Immature natural killer cell (primary cell): ENCODE measurements at places on chromosomes 13 and 19. TPM values are rescaled to one million over a fixed set of nuclear protein-coding genes. Genes with fewer than 3 reads are reported as not detected.

- no peak for DNase-seq
Measured at GRCh38 chr13:88817560-88817959, 1146.4 kb downstream of the SLITRK5 start.

DNA sequence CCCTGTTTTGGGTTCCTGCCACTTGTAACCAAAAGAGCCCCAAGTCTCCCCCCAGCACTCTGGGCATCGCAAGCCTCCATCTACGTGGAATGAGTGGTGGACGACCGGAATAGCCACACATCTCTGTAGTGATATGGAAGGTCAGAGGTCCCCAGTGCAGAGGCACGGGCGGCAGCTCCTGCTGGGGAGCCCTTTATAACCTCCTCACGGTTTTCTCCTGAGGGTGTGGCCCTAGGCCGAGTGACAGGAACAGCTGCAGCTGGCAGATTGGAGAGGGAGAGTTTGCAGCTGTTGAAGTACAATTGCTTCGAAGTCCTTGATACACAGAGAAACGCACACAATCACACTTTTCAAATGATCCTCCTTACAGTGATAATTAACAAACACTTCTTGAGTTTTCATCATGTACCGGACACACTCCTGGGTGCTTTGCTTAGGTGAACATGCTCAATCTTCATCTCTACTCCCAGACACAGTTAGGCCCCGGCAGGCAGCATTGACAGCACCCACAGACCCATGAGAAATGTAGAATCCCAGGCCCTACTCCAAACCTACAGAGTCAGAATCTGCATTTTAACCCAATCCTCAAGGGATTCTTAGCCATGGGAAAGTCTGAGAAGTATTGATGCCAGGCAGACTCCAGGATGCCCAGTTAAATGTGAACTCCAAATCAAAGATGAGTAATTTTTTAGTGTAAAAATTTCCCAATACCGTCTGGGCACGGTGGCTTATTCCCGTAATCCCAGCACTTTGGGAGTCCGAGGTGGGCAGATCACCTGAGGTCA is 4.9 kb upstream of the ZNF787 start:
- DNase-seq, result no peak

- peak; percentile 74 for DNase-seq
Measured at GRCh38 chr19:10551698-10552301, 8.1 kb downstream of the ATG4D start.

DNA sequence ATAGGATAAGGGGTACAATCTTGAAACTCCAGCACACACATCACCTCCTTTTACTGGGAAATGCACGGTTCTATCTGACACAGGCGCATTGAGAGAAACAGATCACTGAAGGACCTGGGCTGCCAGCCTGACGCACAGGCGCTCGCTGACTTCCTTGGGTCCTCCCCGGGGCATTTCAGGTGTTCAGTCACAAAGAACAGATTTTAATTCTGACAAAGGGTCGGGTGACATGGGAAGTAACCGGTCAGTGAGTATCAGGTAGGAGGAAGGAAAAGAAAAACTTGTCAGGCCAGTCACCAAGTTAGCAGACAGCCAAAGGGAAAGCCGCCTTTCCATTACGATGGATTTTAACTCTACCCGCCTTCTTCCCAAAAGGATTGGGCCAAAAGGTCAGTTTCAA is 39.6 kb downstream of the INSR start:
- DNase-seq, result no peak

DNA sequence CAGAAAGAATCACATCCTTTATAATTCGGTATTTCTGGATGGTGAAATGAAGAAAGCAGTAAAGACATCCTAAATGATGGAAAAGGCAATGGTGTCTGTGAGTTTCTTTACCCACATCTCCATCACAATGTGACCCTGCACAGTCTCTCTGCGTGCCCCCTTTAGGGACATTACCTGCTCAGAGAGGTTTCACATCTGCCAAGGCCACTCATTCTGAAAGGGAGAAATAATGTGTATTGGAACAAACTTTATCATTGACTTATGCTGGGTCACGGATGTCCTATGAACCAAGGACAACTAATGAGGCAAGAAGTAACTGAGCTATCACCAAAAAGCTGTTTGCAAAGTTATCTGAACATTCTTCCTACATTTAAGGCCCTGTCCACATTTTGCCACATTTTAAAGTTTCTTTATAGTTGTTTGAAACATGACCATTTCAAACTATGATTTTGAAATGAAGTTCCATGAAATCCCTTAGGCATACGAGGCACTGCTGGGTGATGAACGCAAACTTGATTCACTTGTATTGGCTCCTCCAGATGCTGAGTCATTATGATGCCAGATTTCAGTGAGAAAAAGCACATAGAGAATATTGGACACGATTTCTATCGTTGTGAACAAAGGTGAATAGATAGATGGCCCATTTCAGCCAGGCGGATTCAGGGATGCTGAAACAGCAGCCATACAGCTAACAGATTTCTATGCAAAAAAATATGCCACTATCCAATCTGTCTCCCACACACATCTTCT is 63.5 kb upstream of the HMGB1 start:
- no peak for DNase-seq

GRCh38 chr19:1809678-1810077 is 2.4 kb downstream of the ATP8B3 start:
- DNase-seq, result no peak

- no peak for DNase-seq
Measured at GRCh38 chr19:54311486-54311885, 1.5 kb downstream of the LILRA5 start.

- peak; percentile 80 for DNase-seq
Measured at GRCh38 chr19:19615086-19615485, 3.4 kb downstream of the PBX4 start.

DNA sequence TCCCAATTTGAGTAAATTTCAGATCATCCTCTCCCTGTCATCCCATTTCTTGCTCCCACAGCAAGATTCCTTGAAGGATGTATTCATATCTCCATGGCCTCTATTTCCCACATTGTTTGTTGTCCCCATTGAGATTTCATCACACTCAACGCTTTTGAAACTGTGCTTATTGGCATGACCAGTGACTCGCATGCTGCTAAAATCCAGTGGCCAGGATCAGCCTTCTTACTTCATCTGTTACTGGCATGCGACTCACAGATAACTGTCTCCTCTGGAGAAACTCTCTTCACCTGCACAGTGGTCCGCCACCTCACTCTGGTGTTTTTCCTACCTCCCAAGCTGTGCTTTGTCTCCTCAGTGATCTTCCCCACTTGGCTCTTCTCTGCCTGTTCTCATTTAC is 95.8 kb downstream of the WASF3 start:
- no peak for DNase-seq

DNA sequence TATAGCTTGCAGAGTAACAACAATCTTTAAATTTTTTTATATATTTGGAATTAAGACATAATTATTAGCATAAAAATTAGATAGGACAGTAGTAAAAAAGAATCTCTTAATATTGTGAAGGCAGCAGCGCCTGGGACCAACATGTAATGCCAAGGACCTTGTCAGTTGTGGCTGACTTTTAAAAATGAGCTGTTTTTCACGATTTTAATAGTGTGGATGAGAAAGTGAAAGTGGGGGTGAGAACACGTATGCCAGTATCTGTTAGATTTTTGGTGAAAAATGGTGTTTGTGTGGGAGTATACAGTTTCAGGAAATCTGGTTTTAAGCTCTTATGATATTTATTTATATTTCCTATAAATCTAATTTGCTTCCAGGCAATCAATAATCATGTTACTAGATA is 125.2 kb downstream of the LMO7 start:
- DNase-seq, result no peak

- DNase-seq, result no peak
Measured at GRCh38 chr13:113623491-113624234, 34.3 kb downstream of the ATP4B start.

GRCh38 chr13:110348309-110349105 is 41.4 kb downstream of the COL4A2 start:
- DNase-seq, result no peak

DNA sequence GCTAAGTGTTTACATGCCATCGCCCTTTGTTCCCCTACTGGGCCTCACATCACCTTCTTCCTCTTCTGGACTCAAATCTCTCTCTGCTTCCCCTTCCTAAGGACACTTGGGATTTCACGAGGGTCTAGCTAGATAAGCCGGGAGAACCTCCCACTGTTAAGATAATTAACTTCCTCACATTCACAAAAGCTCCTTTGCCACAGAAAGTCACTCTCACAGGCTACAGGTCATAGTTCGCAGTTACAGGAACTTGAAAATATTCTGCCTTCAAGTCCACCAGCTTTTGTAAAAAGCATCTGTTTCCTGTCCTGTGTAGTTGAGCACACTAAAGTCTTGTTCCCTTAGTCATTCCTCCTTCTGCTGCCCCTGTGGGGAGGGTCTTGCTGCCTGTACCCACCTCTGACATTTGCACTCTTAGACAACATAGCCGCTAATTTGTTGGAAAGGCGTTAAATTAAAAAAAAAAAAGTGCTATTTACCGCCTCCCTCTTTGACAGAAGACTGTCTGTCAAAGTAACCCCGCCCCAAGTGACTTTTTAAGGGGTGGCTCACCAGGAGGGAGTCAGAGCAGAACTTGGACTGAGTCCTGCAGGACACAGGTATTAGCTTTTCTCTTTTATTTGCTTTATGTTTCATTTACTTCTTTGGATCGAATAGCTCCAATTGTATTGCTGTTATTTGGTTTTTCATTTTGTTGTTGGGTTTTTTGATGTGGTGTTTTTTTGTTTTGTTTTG is 26.8 kb upstream of the CEACAM21 start:
- DNase-seq, result peak; percentile 76

DNA sequence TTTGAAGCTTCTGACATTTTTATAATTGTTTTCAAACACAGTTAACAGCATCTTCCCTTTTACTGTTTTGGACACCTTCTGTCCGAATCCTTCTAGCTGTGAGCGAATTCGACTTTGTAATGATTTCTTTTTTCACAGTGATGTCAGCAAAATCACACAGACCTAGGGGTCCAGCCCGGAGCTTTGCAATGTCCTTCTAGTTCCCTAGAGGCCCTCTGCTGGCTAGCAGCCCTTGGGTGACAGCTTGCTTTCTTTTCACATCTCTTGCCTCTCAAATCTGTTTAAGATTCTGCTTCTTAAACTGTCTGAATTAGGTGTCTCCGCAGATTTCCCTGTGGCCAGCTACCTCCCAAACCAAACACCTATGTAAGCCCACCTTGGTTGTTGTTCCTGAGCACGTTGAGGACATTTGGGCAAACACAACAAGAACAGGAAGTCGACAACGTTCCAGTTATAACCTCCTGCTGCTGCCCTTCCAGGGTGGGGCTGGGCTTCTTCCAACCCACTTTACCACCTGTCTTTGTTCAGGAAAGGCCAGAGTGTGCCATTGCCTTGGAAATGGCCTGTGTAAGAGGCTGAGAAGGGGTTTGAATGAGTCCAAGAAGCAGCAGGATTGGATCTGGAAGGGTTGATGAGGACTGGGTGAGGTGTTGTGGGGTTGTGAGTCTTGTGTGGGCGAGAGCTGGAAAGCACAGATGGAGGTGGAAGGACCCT is 123.1 kb downstream of the ATP8A2 start:
- DNase-seq, result no peak

DNA sequence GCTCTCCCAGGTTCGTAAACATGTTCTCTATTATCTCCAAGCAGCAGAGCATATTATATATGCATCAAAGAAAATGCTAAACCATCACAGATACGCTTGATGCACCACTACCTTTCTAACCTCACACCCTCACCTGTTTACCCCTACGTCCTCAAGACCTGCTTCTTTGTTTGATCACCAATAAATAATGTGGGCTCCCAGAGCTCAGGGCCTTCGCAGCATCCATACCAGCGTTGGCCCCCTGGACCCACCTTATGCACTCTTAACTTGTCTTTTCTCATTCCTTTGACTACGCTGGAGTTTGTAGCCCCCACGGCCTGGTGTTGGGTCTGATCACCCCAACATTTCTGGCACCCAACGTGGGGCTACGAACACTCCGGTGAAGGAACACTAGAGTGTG is 10.0 kb upstream of the ZNF443 start:
- no peak for DNase-seq

GRCh38 chr19:46068345-46069258 is 27.8 kb upstream of the IGFL4 start:
- no peak for DNase-seq

GRCh38 chr13:77737583-77738200 is 40.2 kb downstream of the SLAIN1 start:
- DNase-seq, result no peak

DNA sequence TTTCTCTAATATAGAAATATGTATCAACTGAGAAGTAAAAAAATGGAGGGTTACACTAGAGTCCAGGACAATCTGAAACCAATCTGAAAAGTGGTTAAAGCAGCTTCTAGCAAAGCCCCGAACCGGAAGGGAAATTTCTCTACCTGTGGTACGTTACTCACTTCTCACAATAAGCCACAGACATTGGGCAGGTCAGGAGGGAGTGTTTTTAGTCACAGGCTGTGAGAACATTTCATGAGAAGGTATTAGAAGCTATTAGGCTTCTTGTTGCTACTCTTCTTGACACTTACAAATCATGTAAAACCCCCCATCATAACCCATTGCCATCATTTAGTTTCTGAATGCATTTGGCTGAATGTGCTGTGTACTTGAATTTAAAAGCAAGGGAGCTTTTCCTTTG is 120.9 kb downstream of the NUFIP1 start:
- no peak for DNase-seq

DNA sequence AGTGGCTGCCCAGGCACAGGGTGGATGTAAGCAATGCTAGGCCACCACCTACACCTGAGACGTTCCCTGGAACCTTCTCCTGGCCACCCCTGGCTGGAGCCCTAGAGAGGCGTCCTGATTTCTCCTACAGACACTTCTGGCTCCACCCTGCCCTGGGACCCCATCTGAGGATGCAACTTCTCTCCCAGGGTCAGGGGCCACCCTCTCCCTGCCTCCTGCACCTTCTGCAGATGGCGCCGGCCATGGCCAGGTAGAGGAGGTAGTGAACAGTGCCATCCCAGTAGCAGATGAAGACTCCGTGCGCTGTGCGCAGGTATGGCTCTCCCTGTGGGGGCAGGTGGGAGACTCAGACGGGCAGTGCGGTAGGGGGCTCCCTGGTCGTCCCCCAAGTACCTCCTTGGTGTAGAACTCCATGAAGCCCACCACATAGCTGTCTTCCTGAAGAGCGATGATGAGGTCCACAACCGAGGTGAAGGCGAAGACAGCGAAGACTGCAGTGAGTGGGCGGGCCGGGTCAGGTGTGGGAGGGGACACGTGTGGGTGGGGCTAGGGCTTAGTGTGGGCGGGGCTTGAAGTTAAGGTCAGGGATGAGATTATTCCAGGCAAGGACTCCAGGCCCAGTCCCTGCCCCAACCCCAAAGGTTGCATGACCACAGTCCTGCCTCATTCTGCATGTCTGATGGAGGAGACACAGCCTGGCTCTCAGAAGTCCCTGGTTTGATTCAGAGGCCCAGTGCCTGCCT is 3.0 kb downstream of the TM6SF2 start:
- no peak for DNase-seq

DNA sequence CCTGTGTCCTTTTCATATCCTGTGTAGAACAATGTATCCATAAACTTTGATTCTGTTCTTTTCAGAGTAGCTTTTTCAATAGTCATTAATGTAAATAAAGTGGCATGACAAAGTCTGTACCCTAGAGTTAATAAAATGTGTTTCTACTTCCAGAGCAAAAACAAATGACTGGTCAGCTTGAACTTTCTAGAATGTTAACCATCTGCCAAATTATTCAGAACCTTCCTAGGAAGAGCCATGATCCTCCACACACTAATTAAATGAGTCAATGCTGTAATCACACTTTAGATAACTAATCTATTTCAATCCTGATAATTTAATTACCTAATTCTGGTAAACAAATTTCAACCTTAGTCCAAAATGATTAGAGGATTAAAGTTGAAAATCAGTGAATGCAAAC is 73.2 kb downstream of the DIAPH3 start:
- no peak for DNase-seq

The SEMA6B gene
- not detected for polyA plus RNA-seq

The ACP7 gene
- not detected for polyA plus RNA-seq

The CGB2 gene
- polyA plus RNA-seq, result not detected

The IGFL3 gene
- not detected for polyA plus RNA-seq

The TEX29 gene
- polyA plus RNA-seq, result not detected
